ENCODE measurements at places on chromosomes 5 and 9.

GRCh38 chr5:82351754-82352145 lies 73.6 kb upstream of the RPS23 start:
- peak; percentile 86 for DNase-seq

GRCh38 chr9:101093620-101094019 lies 65.1 kb downstream of the PLPPR1 start:
- peak; percentile 7 for DNase-seq

DNA sequence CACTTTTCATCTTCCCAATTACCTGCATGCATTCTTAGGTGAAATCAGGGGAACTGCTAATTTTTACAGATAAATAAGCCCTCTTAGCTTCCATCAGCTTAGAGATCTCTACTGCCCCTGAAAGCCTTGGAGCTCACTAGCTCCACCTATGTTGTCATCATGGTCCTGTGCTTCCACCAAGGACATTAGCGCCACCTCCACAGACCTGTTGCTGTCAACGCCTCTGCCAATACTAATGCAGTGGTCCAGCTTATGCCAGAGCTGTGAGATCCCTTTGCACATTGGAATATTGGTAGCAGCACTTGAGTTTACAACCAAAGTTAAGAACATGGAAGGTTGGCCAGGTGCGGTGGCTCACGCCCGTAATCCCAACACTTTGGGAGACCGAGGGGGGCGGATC lies 7.7 kb upstream of the SHISAL2B start:
- DNase-seq = no peak

- no peak for DNase-seq
These were observed 144.9 kb downstream of the ALDH1A1 start for GRCh38 chr9:72807765-72808445.

DNA sequence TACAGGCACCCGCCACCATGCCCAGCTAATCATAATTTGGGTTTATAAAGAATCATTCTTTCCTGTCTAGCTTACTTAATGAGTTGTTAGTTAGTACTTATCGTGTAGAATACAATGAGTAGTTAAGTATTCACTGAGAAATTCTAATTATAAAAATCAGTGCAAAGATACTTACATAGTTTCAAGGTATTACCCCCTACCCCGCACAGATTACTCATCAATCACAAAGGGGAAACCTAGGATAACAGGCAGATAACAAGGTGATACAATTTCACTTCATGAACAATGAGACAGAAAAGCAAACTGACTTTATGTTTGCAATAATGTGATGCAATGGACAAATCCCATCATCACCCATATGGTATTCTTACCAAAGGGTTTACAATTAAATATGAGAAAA lies 109.6 kb downstream of the FAM174A start:
- DNase-seq = no peak
